ENCODE measurements at places on chromosomes 13 and 19.

- DNase-seq = no peak
These were observed 37.5 kb downstream of the SUGP2 start for GRCh38 chr19:18995804-18996241.

- no peak for DNase-seq
These were observed 799 bp downstream of the NR1H2 start for GRCh38 chr19:50377051-50377461.

- no peak for DNase-seq
These were observed 11.1 kb downstream of the CHAF1A start for GRCh38 chr19:4413588-4413987.

DNA sequence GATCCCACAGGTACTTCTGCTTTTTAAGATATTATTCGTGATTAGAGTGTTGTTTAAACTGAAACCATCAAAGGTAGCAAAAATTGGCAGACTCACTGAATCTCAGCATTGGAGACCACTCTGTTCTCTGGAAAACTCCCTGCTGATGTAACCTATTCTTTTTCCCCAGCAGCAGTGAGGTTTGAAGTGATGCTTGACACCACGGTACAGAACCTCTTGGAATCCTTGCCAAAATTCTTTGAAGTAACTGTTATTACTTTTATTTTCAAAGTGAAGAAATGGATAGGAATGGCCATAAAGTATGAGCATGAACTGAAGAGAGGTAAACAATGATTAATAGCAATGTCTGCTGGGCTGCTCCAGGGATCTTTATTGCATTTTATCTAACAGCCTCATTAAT is 66.4 kb upstream of the KL start:
- DNase-seq = no peak

GRCh38 chr13:46683676-46684260 is 113.2 kb downstream of the ESD start:
- DNase-seq = no peak

DNA sequence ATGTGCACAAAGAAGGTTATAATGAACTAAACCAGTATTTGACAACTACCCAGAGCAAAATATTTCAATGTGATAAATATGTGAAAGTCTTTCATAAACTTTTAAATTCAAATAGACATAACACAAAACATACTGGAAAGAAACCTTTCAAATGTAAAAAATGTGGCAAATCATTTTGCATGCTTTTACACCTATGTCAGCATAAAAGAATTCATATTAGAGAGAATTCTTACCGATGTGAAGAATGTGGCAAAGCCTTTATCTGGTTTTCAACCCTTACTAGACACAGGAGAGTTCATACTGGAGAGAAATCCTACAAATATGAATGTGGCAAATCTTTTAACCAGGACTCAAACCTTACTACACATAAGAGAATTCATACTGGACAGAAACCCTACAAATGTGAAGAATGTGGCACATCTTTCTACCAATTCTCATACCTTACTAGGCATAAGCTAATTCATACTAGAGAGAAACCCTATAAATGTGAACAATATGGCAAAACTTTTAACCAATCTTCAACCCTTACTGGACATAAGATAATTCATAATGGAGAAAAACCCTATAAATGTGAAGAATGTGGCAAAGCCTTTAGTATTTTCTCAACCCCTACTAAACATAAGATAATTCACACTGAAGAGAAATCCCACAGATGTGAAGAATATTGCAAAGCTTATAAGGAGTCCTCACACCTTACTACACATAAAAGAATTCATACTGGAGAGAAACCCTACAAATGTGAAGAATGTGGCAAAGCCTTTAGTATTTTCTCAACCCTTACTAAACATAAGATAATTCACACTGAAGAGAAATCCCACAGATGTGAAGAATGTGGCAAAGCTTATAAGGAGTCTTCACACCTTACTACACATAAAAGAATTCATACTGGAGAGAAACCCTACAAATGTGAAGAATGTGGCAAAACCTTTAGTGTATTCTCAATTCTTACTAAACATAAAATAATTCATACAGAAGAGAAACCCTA is 26.4 kb downstream of the ZNF493 start:
- DNase-seq = no peak

DNA sequence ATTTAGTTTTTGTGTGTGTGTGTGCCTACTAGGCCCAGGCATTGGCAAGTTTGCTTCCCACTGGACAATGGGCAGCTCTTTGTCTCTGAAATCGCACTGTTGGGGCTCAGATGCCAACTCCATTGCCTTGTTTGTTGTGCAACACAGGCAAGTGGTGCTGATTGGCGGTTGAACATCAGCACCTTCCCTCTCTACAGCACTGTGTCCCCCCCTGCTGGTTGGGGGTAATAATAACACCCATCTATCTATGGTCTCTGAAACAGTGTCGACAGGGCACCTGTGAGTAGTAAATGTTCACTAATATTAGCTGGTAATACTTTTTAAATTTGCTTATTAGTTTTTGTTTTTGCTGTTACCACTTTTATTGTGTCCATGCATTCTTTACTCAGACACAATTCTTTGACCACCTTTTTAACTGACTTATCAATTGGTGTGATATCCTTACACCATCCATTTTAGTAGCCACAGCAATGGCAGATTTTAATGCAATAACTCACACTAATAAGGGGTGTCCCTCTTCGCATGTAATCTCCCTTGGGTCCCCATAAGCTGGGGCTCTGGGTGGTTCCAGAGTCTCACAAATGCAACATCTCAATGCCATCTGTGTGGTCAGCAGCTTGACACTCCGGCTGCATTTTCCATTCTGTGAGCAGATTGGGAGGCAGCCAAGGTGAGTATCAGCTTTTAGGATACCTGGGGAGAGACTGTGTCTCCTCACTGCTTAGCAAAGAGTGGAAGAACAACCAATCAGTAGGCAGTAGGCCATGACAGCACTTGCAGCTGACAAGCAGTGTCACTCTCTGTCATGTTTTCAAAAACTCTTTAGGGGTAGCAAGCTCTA is 47.7 kb upstream of the UQCRFS1 start:
- peak; percentile 49 for DNase-seq

DNA sequence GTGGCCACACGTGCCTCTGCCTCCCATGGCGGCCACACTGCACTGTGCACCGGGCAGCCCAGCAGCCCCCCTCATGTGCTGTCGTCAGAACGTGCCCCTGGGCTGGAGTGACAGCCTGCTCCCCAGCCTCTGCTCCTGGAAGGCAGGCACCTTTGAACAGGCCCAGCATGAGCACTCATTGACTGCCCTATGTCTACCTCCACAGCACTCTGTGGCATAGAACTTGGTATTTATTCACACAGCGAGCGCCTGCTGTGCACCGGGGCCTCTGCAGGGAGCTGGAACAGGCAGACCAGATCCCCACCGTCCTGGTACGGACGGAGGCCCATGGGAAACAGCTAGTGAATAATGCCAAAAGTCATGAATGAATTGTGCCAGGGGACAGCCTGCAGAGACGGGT is 53.7 kb downstream of the DPF1 start:
- DNase-seq = no peak

- no peak for DNase-seq
These were observed 56.3 kb upstream of the UBAC2 start for GRCh38 chr13:99144306-99144705.

DNA sequence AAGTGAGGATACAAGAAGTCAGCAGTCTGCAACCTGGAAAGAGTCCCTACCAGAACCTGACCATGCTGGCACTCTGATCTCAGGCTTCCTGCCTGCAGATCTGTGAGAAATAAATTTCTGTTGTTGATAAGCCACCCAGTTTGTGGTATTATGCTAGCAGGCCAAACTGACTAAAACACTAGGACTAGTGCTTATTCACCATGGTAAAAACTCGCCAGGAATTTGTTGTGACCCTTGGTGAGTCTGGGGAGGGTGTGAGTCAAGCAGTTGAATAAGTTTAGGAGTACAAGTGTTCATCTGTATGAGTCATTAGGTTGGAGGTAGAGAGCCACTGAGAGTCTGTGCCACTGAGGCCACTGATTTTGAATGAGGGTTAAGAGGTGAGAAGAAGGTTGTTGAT is 3.6 kb downstream of the ZIK1 start:
- no peak for DNase-seq

GRCh38 chr13:98033277-98034247 is 80.1 kb downstream of the IPO5 start:
- DNase-seq = no peak

- no peak for DNase-seq
These were observed 8.4 kb downstream of the ASF1B start for GRCh38 chr19:14127929-14128509.

DNA sequence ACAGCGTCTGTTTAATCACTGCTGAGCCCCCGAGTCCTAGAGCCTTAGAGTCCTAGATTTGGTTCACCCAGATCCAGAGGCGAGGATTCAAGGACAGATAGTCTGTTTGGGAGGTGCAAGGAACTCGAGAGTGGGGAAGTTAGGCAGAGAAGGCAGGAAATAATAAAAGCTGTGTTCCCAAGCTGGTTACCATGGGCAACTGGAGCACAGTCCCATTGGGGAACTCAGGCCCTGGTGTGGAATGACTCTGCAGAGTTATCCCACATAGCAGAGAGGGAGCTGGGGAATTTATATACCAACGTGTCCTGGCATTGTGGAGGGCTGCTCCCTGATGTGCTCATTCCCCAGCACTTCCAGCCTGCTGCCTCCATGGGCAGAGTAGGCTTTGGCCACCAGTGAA is 9.7 kb downstream of the IGSF23 start:
- DNase-seq = no peak

DNA sequence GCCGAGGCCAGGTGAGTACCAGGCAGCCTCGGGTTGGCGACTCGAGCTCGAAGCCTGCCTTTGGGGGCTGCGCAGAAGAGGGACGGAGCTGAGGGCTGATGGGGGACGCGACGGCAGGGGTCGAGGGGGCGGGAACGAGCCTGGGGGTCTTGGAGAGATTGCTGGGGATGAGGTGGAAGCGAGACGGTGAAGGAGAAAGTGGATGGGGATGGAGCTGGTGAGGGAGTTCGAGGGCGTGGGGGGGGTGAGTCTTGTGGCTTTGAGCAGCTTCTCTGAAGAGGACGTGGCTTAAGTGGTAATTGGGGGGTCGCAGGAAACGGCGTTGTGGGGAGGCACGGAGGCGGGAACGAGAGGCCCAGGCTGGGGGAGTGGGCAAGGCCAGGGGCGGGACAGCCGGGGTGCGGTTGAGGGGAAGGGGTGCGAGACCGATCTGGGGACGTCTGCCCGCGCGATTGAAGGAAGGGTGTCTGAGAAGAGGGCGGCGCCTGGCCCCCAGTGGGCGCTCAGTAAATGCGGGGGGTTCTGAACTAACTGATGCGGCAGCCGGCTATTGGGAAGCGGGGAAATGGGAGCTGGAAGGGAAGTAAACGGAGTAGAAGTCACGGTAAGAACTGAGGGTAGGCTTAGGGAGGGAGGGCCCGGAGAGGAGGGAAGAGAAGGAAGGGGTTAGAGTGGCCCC is 426 bp downstream of the MYO9B start:
- DNase-seq = peak; percentile 66

DNA sequence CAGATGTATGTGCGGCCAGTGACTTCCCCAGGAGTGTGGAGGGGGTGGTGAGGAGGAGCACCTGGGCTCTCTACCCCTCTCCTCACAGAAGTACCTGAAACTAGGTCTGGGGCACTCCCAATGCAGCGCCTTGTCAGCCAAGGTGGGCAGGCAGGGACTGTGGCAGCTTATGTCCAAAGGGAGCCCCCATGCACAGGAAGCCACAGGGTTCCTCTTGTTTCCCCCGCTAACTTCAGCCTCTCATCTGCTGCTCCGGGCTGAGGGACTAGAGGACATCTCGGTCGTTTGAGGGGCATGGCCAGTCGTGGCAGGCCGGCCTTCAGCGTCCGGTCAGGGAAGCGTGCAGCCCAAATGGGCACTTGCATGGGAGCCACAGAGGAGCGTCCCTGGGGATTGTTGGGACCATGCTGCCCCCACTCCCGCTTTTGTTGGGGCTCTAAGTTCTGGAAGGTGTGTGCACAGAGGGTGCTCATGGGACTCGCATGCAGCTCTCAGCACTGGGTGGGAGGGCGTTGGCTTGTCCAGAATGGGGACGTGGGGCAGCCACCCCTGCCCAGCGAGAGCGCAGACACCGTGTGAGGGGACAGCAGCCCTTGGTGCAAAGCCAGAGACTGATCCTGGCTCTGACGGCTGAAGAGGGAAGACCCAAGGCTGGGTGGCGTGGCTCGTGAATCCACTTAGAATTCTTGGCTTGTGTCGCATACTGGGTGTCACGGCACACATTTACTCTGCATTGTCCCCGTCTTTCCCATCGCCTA is 16.6 kb upstream of the NPAS1 start:
- DNase-seq = no peak

- no peak for DNase-seq
These were observed 181.4 kb downstream of the KLF5 start for GRCh38 chr13:73240193-73240592.

DNA sequence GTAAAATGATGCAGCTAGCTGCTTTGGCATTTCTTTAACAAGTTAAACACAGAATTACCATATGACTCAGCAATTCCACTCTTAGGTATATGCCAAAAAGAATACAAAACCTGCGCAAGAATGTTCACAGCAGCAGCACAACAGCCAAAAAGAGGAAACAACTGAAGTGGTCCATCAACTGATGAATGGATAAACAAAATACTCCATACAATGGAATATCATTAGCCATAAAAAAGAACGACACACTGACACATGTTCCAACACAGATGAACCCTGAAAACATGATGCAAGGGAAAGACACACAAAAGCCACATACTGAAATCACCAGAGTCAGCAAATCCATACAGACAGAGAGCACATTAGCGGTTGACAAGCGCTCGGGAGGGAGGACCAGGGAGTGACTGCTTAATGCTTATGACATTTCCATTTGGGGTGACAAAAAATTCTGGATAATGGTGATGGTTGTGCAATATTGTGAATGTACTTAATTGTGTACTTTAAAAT is 3.0 kb downstream of the PCID2 start:
- DNase-seq = no peak

DNA sequence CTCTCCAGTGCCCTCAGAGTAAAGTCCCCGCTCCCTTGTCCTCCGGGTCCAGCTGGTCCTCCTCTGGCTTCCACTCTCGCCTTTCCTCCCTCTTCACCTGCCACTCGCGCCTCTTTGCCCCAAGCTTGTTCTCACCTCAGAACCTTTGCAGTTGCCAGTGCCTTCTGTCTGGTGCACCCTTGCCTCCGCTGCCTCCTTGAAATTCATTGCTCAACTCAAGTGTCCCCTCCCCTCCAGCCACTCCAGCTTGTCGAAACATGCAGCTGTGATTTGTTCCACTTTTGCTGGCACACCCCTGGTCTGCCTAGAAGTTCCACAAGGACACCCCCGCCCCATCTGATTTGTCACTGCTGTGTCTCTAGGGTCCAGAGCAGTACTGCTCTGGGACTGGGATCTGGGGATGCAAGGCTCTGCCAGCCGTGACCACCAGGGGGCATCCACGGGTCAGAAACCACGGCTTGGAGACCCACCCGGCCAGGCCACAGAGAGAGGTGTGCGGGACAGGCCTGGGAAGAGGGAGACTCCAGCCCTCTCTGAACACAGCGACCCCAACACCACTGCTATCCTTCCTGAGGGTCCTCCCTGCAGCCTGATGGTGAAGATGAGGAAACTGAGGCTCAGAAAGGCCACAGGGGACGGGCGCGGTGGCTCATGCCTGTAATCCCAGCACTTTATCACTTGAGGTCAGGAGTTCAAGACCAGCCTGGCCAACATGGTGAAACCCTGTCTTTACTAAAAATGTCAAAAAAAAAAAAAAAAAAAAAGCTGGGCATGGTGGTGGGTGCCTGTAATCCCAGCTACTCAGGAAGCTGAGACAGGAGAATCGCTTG is 49.9 kb downstream of the AP1M1 start:
- peak; percentile 81 for DNase-seq

All from stimulated activated naive CD8-positive, alpha-beta T cell treated with anti-CD3 and anti-CD28 coated beads, Interleukin-15, amount 100 ng/mL, for 72 hours (primary cell).